ENCODE measurements at places on chromosomes 7 and 10.

DNA sequence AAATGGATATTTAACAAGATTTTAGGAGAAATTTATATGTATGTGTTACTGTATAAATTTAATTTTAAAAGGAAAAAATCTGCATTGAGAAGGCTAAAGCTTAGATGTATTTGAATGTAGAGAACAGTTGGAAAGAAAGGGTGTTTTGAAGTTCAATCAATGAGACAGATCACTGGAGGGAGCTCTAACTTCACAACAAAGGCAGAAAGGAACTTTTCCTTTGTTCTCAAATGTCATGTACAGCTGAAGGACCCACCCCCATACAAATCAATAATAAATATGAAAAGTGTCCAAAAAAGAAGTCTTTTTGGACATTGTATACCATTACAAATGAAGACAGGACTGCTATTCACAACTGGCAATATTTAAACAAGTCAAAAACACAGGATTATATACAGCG lies 403.4 kb downstream of the DNAJB9 start:
- peaks cover 4% of the 10 kb centered on the region for H3K4me1 ChIP-seq
- H3K27ac ChIP-seq: no peak overlapping the region
- no peaks in the 10 kb centered on the region for H3K36me3 ChIP-seq

GRCh38 chr10:27285093-27285492 lies 44.5 kb upstream of the ACBD5 start:
- H3K27me3 ChIP-seq: no peaks in the 10 kb centered on the region
- no peak overlapping the region for H3K27ac ChIP-seq
- no peaks in the 10 kb centered on the region for H3K36me3 ChIP-seq
- H3K4me1 ChIP-seq: no peaks in the 10 kb centered on the region

DNA sequence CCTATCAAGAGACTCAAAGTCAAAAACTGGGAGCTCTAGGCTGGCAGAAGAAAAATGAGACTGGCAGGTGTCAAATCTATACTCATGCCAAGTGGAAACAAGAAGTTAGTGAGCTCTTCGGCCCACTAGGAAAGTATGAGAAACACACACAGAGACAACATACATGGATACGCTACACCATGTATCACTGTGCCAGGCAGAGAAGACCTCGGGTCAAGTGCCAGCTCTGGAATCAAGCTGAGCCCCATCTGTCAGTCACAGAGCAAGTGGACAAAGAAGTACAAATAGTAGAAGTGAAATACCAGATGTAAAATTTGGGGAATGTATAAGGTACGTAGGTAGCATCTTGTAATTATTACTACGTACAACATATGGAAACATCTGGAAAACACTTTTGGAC lies 62.4 kb downstream of the FAM13C start:
- no peak overlapping the region for H3K4me3 ChIP-seq
- peaks cover 3% of the 10 kb centered on the region for H3K4me1 ChIP-seq
- H3K36me3 ChIP-seq: no peaks in the 10 kb centered on the region
- no peaks in the 10 kb centered on the region for H3K27me3 ChIP-seq

DNA sequence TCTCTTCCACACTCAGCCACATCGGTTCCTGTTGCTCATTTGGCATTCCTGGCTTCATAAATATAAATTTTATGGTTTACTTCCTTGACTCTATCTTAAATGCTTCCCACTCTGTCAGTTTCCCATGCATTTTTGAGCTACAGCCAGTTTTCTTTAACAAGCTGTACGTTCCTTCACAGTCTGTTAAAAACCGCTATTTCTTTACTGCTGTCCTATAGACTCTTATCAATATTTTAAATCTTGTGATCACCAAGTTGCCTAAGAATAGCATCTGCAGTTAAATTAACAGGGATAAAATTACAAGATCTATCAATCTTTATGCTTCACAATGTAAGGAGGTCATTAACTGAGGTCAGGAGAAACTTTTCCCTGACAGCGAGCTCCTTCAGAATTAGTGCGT lies 103.1 kb upstream of the RHOBTB1 start:
- no peaks in the 10 kb centered on the region for H3K36me3 ChIP-seq
- no peak for DNase-seq
- H3K27me3 ChIP-seq: no peaks in the 10 kb centered on the region
- no peaks in the 10 kb centered on the region for H3K4me1 ChIP-seq
- H3K4me3 ChIP-seq: no peak overlapping the region

- no peaks in the 10 kb centered on the region for H3K36me3 ChIP-seq
- H3K4me1 ChIP-seq: peaks cover 5% of the 10 kb centered on the region
- no peaks in the 10 kb centered on the region for H3K27me3 ChIP-seq
- H3K4me3 ChIP-seq: no peak overlapping the region
These were observed 172.0 kb upstream of the ZNF32 start for GRCh38 chr10:43820663-43821062.

DNA sequence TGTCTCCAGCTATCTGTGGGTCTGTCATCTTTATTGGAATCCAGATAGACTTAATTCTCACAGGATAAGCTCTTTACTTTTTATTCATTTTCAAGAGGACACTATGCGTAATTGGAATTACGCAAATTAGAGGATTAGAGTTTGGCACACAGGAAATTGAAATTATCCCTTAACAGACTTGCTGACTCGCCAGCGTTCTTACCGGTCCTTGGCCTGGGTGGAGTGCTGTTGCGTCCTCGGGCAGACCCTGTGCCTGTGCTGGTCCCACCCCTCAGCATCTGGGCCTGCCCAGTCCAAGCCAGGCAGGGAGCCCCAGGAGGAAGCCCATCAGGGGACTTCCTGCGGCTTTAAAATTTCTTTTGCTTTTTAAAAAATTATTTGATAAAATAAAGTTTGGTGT lies 101.8 kb downstream of the MKI67 start:
- DNase-seq: no peak
- no peak overlapping the region for H3K4me3 ChIP-seq
- H3K4me1 ChIP-seq: peaks cover 1% of the 10 kb centered on the region

GRCh38 chr7:38671911-38672905 lies 41.0 kb upstream of the AMPH start:
- no peak for DNase-seq
- no peaks in the 10 kb centered on the region for H3K27me3 ChIP-seq
- no peak overlapping the region for H3K4me3 ChIP-seq
- no peaks in the 10 kb centered on the region for H3K36me3 ChIP-seq
- no peak overlapping the region for H3K27ac ChIP-seq

DNA sequence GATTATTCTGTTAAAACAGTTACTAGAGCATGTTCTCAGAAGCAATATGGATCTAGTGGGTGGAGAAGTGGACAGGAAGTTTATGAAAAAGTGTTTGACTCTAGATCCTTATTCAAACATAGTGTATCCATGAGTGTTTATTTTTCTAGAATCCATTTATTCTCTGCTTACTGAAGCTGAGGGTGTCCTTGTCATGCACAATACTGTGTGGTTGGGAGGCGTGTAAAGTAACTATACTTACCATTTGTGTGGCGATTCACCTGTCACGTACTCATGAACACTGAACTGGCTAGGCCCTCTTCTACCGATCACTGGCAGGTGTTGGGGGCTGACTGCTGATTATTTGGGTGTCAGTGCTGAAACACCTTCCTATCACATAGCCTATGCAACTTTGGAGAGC lies 74.0 kb downstream of the POU6F2 start:
- H3K4me3 ChIP-seq: no peak overlapping the region
- no peaks in the 10 kb centered on the region for H3K27me3 ChIP-seq
- DNase-seq: no peak
- no peak overlapping the region for H3K27ac ChIP-seq

GRCh38 chr10:103802637-103803353 lies 52.6 kb downstream of the SH3PXD2A start:
- peaks cover 68% of the 10 kb centered on the region for H3K4me1 ChIP-seq
- no peaks in the 10 kb centered on the region for H3K27me3 ChIP-seq
- no peak overlapping the region for H3K4me3 ChIP-seq
- DNase-seq: no peak
